WTC11 (cell line): ENCODE measurements at places on chromosomes 2 and 18. TPM values are rescaled to one million over a fixed set of nuclear protein-coding genes. Genes with fewer than 3 reads are reported as not detected.

GRCh38 chr2:218369330-218369729, 12.7 kb downstream of the CATIP start:
- H3K27me3 ChIP-seq: no peaks in the 10 kb centered on the region
- no peak overlapping the region for H3K4me3 ChIP-seq
- no peaks in the 10 kb centered on the region for H3K36me3 ChIP-seq
- H3K4me1 ChIP-seq: peaks cover 6% of the 10 kb centered on the region; the same call in 1 of the 2 replicates
- no peak for DNase-seq

Gene GPR45
- total RNA-seq: 0.21 TPM in 1 of 3 replicates, not detected in the others

DNA sequence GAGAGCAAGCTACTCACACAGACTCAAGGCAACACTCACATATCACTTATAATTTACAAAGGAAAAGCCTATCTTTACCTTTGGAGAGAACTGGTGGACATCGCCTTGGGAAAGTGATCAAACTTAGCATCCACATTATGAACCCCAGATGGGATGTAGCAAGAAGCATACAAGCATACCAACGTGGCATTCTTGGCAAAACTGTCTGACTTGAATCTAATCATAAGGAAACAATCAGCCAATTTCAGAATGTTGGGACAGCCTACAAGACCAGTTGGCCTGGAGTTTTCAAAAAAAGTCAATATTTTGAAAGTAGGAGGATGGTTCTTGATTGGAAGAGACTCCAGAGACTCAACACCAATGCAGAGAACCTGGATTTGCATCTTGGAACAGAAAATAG, 79.1 kb upstream of the PMAIP1 start:
- H3K27ac ChIP-seq: no peak overlapping the region
- H3K27me3 ChIP-seq: no peaks in the 10 kb centered on the region
- H3K4me1 ChIP-seq: peaks cover 6% of the 10 kb centered on the region; the same call in 1 of the 2 replicates
- H3K36me3 ChIP-seq: no peaks in the 10 kb centered on the region

Gene NCK2
- 63.7 to 75.4 TPM (median 65.1 TPM) in 3 replicates for total RNA-seq
